ENCODE measurements at places on chromosomes 2 and 18. TPM values are rescaled to one million over a fixed set of nuclear protein-coding genes. Genes with fewer than 3 reads are reported as not detected.

DNA sequence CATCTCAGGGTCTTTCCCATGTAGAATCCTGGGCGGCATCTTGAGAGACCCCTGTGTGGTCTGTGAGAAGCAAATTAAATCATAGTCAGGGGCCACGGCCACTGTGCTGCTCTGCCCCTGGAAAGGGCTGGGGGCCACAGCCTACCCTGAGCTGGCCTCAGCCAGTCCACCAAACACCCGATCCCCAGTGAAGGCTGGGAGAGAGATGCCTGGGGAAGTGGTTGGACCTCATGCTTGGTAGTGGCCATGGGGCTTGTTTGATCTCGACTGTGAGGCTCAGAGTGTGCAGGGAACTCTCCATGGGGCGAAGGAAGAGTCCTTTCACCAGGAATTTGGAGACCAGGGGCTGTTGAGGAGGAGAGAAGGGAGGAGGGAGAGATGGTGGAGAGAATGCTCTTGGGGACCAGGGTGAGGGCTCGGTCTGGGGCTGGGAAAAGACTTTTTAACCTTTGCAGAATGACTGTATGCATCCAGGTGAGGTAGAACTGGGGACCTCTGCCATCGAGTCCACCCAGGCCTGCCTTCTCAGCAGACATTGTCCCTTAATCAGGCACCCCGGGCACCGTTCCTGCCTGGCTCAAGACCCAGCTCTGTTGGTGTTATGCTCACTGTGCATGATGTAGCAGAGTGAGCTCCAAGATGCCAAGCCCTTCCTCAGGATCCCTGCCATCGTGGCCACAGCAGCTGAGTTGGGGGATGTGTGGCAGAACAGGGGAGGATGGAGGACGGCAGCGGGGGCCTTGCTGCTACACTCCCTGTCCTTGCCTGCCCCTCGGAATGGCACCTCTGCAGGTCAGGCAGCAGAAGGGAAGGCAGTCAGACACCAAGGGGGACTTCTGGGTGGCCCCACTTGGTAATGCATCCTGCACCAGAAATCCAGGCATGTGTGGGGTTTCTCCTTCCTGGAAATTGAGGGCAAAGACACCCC lies 249.9 kb downstream of the DYSF start:
- no peak overlapping the region for H3K4me3 ChIP-seq
- DNase-seq = no peak
- no peaks in the 10 kb centered on the region for H3K27me3 ChIP-seq

TANC1 gene
- not detected for polyA plus RNA-seq

CYP26B1 gene
- polyA plus RNA-seq = not detected

- no peak overlapping the region for H3K27ac ChIP-seq
- DNase-seq = no peak
- H3K27me3 ChIP-seq = no peaks in the 10 kb centered on the region
- no peaks in the 10 kb centered on the region for H3K4me1 ChIP-seq
- H3K36me3 ChIP-seq = no peaks in the 10 kb centered on the region
These were observed 65.3 kb downstream of the TWIST2 start for GRCh38 chr2:238912916-238913875.

- no peak overlapping the region for H3K4me3 ChIP-seq
- H3K27me3 ChIP-seq = no peaks in the 10 kb centered on the region
- no peak for DNase-seq
- peaks cover 38% of the 10 kb centered on the region for H3K4me1 ChIP-seq
- H3K36me3 ChIP-seq = no peaks in the 10 kb centered on the region
- H3K27ac ChIP-seq = peak overlapping the region; percentile 82
These were observed 1.7 kb upstream of the SMAD2 start for GRCh38 chr18:47932190-47932589.

ELOA2 gene
- polyA plus RNA-seq = not detected

GRCh38 chr2:61018318-61018755 lies 282 bp upstream of the PUS10 start:
- peak overlapping the region; percentile 80 for H3K27ac ChIP-seq
- no peak for DNase-seq

PID1 gene
- polyA plus RNA-seq = not detected

DNA sequence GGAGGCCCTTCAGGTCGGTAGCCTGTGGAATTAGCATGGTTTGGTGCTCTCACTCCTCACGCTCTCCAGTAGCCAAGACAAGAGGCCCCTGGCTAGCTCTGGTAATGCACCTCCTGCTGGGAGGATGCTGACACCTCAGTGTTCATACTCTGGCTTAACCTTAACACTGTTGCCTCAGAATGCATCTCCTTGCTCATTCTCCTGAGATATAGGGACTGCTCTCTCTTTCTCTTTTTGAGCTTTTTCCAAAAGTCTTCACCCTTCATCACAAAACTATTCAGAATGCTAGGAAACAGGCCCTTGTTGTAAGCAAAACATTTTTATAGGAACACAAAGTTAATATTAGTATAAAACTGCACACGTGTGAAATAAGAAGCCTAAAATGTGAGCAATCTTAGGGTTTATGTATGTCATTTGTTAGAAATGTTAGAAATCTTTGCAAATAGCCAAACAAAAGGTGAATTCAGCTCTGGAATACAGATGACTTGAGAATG lies 17.3 kb upstream of the IMPA2 start:
- no peaks in the 10 kb centered on the region for H3K4me1 ChIP-seq
- H3K27ac ChIP-seq = no peak overlapping the region
- H3K4me3 ChIP-seq = no peak overlapping the region
- no peaks in the 10 kb centered on the region for H3K36me3 ChIP-seq
- no peaks in the 10 kb centered on the region for H3K27me3 ChIP-seq

GRCh38 chr2:226829721-226830631 lies 5.9 kb upstream of the RHBDD1 start:
- peaks cover 19% of the 10 kb centered on the region for H3K4me1 ChIP-seq
- no peak for DNase-seq
- H3K4me3 ChIP-seq = no peak overlapping the region

TMEM182 gene
- polyA plus RNA-seq = 6.4 TPM

DNA sequence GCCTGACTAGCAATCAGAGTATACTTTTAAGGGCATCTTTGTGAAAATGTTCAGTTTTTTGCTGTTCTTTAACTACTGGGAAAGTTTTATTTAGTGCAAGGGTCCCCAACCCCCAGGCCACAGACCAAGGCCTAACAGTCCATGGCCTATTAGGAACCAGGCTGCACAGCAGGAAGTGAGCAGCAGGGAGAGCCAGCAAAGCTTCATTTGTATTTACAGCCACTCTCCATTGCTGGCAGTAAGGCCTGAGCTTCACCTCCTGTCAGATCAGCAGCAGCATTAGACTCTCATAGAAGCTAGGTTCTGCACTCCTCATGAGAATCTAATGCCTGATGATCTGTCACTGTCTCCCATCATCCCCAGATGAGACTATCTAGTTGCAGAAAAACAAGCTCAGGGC lies 17.1 kb upstream of the NR4A2 start:
- H3K4me1 ChIP-seq = no peaks in the 10 kb centered on the region
- DNase-seq = no peak
- no peaks in the 10 kb centered on the region for H3K27me3 ChIP-seq
- H3K27ac ChIP-seq = no peak overlapping the region
- no peaks in the 10 kb centered on the region for H3K36me3 ChIP-seq

KCNE4 gene
- not detected for polyA plus RNA-seq

DNA sequence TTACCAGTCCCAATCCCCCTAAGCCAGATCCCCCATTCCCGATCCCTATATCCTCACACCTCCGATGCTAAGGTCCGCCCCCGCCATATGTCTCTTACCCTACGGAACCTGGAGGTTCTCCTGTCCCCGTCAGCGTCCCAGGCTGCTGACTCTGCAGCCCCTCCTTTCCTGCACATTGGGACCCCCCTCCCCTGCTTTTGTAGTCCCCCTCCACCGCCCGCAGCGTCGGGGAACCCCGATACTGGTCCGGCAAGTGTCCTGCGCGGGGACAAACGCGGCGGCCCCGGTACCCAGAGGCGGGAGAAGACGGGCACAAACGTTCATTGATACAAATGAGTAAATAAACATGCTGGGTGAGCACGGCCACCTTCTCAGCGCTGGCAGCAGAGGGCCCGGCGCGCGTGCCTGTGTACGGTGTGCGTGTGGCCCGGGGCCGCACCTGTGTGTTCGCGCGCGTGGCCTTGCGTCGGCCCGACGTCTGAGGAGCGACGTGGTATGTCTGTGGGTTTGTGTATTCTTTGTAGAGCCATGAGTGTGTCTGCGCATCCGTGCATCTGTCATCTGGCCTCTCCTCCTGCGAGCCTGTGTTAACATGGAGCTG lies 2.0 kb upstream of the CYP26B1 start:
- peaks cover 33% of the 10 kb centered on the region for H3K27me3 ChIP-seq
- H3K4me3 ChIP-seq = no peak overlapping the region
- peaks cover 41% of the 10 kb centered on the region for H3K4me1 ChIP-seq

GRCh38 chr2:217870528-217871011 lies 132.2 kb downstream of the TNS1 start:
- no peak overlapping the region for H3K27ac ChIP-seq
- H3K27me3 ChIP-seq = no peaks in the 10 kb centered on the region
- no peak for DNase-seq
- H3K4me3 ChIP-seq = no peak overlapping the region

MLPH gene
- polyA plus RNA-seq = not detected

DNA sequence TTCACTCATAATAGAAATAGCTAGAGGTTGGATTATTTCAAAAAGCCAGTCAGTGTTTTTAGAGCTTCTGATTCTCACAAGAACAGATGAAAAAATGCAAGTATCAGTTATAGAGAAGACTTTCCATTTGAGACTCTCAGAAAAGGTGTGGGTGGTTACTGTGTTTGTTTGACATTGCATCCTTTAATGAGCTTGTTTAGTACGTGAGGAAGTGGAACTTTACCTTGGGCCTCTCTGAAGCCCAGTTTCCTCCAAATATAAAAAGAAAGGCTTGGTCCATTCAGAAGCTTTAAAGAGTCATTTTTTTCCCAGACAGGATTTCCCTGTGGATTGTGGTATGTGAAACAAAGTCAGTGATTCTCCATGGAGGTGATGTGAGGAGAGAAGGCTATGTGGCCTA lies 89.9 kb upstream of the RANBP2 start:
- no peaks in the 10 kb centered on the region for H3K27me3 ChIP-seq
- H3K4me1 ChIP-seq = peaks cover 96% of the 10 kb centered on the region
- no peaks in the 10 kb centered on the region for H3K36me3 ChIP-seq
- H3K4me3 ChIP-seq = no peak overlapping the region
- H3K27ac ChIP-seq = peak overlapping the region; percentile 14
- DNase-seq = no peak

DNA sequence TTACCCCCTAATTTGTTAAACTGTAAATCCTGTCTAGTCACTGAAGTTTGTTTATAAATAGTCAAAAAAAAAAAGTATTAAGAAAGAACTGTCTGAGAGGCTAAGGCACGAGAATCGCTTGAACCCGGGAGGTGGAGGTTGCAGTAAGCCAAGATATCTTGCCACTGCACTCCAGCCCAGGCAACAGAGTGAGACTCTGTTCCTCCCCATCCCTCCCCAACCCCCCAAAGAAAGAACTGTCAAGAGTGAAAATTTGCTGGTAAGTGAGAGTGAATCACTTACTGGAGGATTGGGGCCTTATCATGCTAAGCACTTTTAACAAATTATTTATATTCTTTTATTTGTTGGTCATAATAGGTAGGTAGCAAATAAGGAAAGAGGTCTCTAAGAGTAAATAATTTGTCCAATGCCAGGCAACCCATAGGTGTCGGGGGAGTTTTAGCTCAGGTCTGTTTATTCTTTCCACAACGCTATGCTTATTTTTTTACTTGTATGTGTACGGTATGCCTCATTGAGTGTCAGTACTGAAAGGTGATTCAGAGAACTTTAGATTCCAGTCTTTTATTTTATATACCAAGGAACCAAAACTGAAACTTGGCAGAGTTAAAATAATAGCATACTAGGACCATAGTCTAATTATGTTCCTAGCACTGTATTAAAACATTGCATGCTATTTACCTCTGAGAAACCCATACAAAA lies 2.5 kb downstream of the TAF4B start:
- no peak overlapping the region for H3K4me3 ChIP-seq
- no peak overlapping the region for H3K27ac ChIP-seq
- H3K36me3 ChIP-seq = no peaks in the 10 kb centered on the region
- no peak for DNase-seq

IL1RN gene
- polyA plus RNA-seq = not detected

LRATD1 gene
- polyA plus RNA-seq = not detected

CCDC148 gene
- polyA plus RNA-seq = not detected

SERPINB13 gene
- not detected for polyA plus RNA-seq

DNA sequence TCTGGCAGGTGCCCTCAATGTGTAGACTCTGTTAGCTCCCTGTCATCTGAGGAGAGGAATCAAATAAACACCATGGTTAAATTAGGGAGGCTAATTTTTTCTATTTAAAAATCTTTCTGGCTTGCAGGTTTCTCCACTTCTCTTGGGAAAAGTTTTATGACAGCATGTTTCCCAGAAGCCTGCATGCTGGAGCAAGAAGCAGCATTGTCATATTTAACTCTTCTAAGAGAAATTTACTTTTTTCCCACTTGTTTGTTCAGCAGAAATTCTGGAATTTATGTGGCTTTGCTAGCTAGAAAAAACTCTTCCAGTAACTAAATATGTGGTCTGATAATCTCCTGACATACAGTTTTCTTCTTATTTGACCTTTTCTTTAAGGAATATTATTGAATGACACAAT lies 230.5 kb downstream of the PARD3B start:
- no peaks in the 10 kb centered on the region for H3K27me3 ChIP-seq
- H3K27ac ChIP-seq = no peak overlapping the region
- no peak overlapping the region for H3K4me3 ChIP-seq

DNA sequence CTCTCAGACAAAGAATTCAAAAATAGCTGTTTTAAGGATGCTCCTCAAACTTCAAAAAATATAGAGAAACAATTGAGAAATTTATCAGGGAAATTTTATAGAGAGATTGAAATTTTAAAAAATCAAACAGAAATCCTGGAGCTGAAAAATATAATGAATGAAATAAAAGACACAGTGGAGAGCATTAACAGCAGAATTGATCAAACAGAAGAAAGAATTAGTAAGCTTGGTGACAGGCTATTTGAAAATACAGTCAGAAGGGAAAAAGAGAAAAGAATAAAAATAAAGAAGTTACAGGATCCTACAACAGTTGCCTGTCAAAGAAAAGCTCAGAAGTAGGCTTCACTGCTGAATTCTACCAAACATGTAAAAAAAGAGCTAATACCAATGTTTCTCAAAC lies 293.8 kb upstream of the VWC2L start:
- no peak for DNase-seq
- H3K4me3 ChIP-seq = no peak overlapping the region
- H3K27ac ChIP-seq = no peak overlapping the region
- H3K27me3 ChIP-seq = no peaks in the 10 kb centered on the region
- H3K36me3 ChIP-seq = no peaks in the 10 kb centered on the region

GPAT2 gene
- 6.3 TPM for polyA plus RNA-seq

DNA sequence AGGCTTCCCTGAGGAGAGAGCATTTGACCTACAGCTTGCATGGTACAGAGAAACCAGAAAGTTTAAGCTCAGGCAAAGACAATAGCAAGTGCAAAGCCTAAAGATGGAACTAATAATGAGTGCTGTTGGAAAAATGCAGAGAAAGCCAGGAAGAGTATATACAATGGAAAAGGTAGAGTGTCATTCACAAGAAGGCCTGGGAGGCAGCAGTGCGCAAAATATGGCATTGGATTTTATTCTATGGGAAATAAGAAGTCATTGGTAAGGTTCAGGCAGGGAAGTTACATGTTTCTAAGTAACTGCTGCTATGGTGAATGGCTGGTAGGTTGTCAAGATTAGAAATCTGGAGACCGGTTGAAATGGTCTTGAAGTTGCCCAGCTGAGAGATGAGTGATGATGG lies 2167.3 kb upstream of the CELF4 start:
- no peak for DNase-seq
- H3K27me3 ChIP-seq = no peaks in the 10 kb centered on the region
- no peaks in the 10 kb centered on the region for H3K4me1 ChIP-seq
- no peak overlapping the region for H3K4me3 ChIP-seq

GRCh38 chr18:70334728-70335329 lies 46.0 kb downstream of the SOCS6 start:
- no peaks in the 10 kb centered on the region for H3K36me3 ChIP-seq
- H3K27me3 ChIP-seq = no peaks in the 10 kb centered on the region
- DNase-seq = no peak
- H3K27ac ChIP-seq = no peak overlapping the region

Data from CD4-positive, alpha-beta memory T cell (primary cell).